ENCODE measurements at places on chromosomes 12 and 14. TPM values are rescaled to one million over a fixed set of nuclear protein-coding genes. Genes with fewer than 3 reads are reported as not detected.
A peak's percentile ranks its signal among the peaks of the same experiment; 100 is the strongest.

DNA sequence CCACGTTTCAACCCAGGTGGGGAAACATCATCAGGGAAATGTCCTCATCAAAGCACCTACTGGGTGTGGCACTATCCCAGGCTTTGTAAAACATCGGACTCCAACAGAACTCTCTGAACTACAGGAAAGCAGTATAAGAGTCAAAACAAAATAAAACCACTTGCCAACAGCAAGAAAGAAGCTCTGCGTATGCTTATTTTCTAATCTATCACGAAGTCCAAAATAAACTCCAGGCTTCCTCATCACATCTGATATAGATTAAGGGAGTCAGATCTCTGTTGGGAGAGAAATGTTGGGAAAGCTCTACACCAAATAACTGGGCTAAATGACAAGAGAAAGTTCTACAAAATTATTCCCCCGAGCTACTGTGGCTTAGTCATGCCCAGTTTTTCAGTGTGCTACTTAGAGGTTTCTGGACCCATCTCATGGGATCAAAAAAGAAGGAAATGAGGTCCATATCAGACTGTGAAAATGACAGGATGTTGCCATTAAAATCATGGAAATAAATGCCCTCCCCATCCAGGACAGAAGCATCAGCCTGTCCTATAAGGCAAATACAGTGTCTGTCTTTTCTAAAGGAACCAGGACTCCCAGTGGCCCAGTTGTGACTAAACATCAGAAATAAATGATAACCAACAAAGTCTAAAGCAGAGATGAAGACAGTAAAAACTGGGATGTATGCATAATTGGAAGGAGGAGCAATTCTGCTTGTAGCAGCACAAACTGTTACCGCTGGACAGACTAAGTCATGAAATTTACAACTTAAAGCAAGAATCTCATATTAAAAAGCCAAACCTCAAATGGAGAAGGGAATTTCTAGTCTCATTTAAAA is 149.5 kb downstream of the STXBP6 start:
- H3K4me3 ChIP-seq: no peak overlapping the region
- no peak for DNase-seq
- H3K27me3 ChIP-seq: no peaks in the 10 kb centered on the region
- peaks cover 22% of the 10 kb centered on the region for H3K4me1 ChIP-seq
- H3K36me3 ChIP-seq: no peaks in the 10 kb centered on the region

Gene MIPOL1
- total RNA-seq: 28.4 TPM

DNA sequence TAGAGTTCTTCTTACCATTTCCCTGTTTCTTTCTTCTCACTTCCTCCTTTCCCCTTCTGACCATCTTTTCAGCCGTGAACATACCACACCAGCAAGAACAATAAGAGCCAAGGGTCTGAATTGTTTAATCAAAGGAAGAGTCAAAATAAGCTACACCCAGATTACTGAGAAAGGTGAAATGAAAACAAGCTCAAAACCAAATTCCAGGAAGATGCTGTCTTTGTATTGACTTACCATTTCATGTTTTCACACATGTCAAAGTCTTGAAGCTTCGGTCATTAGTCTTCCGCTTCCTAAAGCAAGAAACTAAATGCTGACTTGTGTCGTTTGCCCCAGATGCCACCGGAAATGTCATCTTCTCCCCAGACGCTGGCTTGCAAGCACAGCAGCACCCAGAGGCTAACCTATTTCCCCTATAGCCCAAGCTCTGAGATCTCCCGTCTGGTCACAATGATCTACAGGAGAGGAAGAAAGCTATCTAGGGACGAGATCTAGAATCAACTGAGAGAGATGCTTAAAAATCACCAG is 136.5 kb upstream of the AMIGO2 start:
- peaks cover 10% of the 10 kb centered on the region for H3K4me1 ChIP-seq
- H3K27me3 ChIP-seq: no peaks in the 10 kb centered on the region
- H3K27ac ChIP-seq: no peak overlapping the region
- no peak overlapping the region for H3K4me3 ChIP-seq
- no peak for DNase-seq

DNA sequence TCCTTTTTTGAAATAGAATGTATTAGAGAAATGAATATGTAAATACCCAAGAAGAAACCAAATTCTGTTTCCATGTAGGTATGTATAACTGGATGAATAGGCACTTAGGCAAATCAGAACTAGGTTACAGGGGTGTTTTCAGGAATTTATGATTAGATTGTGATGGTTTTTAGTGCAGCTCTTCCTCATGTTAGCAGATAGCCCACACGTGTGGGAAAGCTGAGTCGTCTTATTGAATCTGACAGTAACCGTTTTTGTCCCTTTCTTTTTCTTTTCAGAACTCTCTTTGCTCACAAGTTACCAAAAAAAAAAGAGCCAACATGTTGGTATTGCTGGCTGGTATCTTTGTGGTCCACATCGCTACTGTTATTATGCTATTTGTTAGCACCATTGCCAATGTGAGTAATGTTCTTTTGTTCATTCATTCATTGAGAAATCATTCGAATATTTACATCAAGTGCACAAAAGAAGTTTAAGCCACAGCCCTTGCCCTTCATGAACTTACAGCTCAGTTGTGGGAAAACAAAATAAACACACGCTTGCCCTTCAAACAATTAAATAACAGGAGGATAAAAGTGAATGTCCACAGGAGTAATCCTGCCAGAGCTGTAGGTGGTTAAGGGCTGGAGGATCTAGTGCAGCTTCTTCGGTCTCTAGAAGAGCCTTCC is 14.8 kb downstream of the EMP1 start:
- H3K27me3 ChIP-seq: no peaks in the 10 kb centered on the region
- peaks cover 42% of the 10 kb centered on the region for H3K4me1 ChIP-seq
- H3K36me3 ChIP-seq: peaks cover 9% of the 10 kb centered on the region

- no peak for DNase-seq
- no peaks in the 10 kb centered on the region for H3K27me3 ChIP-seq
- no peak overlapping the region for H3K27ac ChIP-seq
These were observed 5.0 kb downstream of the CDK17 start for GRCh38 chr12:96395236-96395635.

Gene DBX2
- not detected for total RNA-seq

Gene ADGRD1
- total RNA-seq: 5.5 TPM

Gene EPYC
- total RNA-seq: not detected

DNA sequence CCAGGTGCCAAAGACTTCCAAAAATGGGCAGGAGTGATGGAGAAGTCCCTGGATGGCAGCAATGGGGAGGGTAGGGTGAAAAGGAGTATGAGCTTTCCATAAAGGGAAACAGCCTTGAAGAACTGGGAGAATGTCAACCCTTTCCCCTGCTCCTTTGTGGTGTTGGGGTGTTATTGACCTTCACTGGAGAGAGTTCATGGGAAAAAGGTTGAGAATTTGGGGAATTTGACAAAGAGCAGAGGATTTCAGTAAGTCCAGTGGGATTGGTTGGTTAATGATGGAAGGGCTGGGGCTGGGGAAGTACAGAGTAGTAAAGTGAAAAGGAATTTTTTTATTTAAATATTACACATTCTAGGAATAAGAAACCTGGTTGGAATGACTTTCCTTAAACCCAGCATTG is 116.6 kb downstream of the ERC1 start:
- no peak overlapping the region for H3K27ac ChIP-seq
- H3K4me3 ChIP-seq: no peak overlapping the region
- DNase-seq: no peak
- no peaks in the 10 kb centered on the region for H3K4me1 ChIP-seq
- no peaks in the 10 kb centered on the region for H3K27me3 ChIP-seq
- H3K36me3 ChIP-seq: peaks cover 14% of the 10 kb centered on the region

- no peak overlapping the region for H3K27ac ChIP-seq
- no peak for DNase-seq
- H3K4me1 ChIP-seq: peaks cover 18% of the 10 kb centered on the region
- no peak overlapping the region for H3K4me3 ChIP-seq
These were observed 266.0 kb upstream of the BTG1 start for GRCh38 chr12:92411687-92412086.

DNA sequence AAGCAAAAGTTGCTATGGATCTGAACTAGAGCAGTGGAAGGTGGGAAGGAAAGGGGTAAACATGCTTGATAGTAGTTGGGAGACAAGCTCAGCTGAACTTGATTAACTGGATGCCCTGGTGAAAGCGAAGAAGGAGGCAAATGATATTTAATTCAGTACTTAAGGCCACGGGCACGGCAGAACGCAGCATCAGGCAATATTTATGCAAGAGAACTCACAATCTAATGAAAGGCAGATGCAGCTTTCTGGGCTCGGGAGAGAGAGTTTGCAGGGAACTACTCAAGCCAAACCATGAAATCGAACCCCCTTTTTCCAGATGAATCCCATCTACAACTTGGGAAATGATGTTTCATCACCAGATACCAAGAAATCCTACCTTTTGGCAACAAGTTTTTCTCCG is 3.5 kb upstream of the CNIH1 start:
- H3K4me1 ChIP-seq: peaks cover 46% of the 10 kb centered on the region
- H3K4me3 ChIP-seq: no peak overlapping the region
- peak overlapping the region; percentile 10 for H3K27ac ChIP-seq
- no peak for DNase-seq
- no peaks in the 10 kb centered on the region for H3K36me3 ChIP-seq

Gene CLEC4D
- total RNA-seq: not detected

Gene CORO1C
- total RNA-seq: 61.8 TPM

Gene TAS2R14
- 4.5 TPM for total RNA-seq

Gene NDUFA9
- 76.6 TPM for total RNA-seq

Gene HOXC9
- 1.1 TPM for total RNA-seq

DNA sequence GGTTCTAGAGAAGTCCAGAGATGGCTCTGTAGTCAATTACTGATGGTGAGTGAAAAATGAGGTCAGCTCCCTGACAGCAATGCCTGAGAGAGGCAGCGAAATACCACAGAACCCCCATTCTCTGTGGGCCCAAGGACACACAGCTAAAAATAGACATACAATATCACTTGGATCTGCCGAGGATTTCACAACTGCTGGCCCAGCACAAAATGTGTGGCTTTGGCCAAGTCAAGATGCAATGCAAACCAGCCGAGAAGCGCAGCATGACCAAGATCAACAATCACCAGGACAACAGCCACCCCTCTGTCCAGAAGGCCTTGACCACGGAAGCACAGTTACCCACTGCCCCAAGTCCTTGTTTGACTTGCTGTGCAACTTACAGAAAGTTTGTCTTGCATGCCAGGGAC is 52.2 kb downstream of the CKAP4 start:
- H3K4me1 ChIP-seq: no peaks in the 10 kb centered on the region
- no peaks in the 10 kb centered on the region for H3K27me3 ChIP-seq
- H3K27ac ChIP-seq: no peak overlapping the region
- no peak overlapping the region for H3K4me3 ChIP-seq
- no peak for DNase-seq
- no peaks in the 10 kb centered on the region for H3K36me3 ChIP-seq

GRCh38 chr14:100434911-100435438 is 111.8 kb downstream of the SLC25A47 start:
- no peak for DNase-seq
- no peak overlapping the region for H3K27ac ChIP-seq
- no peaks in the 10 kb centered on the region for H3K36me3 ChIP-seq
- H3K4me1 ChIP-seq: peaks cover 14% of the 10 kb centered on the region

DNA sequence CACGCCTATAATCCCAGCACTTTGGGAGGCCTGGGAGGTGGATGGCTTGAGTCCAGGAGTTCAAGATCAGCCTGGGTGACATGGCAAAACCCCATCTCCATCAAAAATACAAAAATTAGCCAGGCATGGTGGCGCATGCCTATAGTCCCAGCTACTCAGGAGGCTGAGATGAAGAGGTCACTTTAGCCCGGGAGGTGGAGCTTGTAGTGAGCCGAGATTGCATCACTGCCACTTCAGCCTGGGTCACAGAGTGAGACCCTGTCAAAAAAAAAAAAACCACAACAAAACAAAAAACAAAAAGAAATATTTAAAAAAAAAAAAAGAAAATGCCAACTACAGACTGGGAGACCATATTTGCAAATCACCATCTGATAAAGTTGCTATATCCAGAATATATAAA is 17.5 kb downstream of the WDR89 start:
- peaks cover 9% of the 10 kb centered on the region for H3K36me3 ChIP-seq
- H3K4me3 ChIP-seq: no peak overlapping the region
- no peaks in the 10 kb centered on the region for H3K27me3 ChIP-seq
- no peak overlapping the region for H3K27ac ChIP-seq
- H3K4me1 ChIP-seq: peaks cover 7% of the 10 kb centered on the region

DNA sequence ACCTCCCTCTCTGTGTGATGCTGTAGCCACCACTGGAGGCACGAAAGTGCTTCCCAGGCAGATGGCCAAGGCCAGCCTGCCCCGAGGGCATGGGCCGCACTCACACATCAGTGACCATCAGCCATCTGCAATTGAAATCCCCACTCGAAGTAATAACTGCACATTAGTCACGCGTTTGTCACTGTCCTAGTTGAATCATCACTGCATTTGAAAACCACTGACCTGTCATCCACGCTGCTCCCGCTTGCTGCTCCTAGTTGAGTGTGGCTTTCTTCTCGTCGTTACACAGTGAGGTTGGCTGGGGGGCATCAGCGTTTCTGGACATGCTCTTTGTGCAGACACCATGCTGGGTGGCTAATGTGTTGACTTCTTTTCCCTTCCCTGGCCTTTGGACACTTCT is 176.1 kb downstream of the ADGRD1 start:
- DNase-seq: peak; percentile 21
- H3K27me3 ChIP-seq: peaks cover 24% of the 10 kb centered on the region
- no peaks in the 10 kb centered on the region for H3K36me3 ChIP-seq
- peaks cover 10% of the 10 kb centered on the region for H3K4me1 ChIP-seq
- no peak overlapping the region for H3K4me3 ChIP-seq

DNA sequence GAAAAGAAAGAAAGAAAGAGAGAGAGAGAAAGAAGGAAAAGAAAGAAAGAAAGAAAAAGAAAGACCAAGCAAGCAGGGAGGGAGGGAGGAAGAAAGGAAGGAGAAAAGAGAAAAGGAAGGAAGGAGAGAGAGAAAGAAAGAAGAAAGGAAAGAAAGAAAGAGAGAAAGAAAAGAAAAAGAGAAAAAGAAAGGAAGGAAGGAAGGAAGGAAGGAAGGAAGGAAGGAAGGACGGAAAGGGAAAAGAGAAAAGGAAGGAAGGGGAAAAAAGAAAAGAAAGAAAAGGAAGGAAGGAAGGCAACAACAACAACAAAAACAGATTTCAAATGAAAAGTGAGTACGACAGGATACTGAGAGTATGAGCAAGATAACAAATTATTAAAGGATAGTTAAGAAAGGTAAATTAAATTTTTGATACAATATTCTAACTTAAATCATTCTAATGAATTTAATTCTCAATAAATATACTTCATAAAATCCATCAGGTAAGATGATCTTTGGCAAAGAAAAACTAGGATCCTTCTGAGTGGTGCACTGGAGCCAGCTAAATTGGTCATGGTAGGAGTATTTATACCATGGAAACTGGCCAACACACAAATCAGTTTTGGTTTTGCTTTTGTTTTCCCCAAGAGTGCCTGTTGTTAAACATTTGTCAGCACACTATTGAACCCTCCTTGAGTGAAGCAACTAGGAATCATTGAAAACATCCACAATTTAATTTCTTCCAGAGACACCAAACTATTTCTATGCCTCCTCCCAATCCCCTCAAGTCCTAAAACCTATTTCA is 56.1 kb upstream of the DYRK2 start:
- no peaks in the 10 kb centered on the region for H3K27me3 ChIP-seq
- no peak overlapping the region for H3K4me3 ChIP-seq
- no peak for DNase-seq
- peak overlapping the region; percentile 82 for H3K27ac ChIP-seq

DNA sequence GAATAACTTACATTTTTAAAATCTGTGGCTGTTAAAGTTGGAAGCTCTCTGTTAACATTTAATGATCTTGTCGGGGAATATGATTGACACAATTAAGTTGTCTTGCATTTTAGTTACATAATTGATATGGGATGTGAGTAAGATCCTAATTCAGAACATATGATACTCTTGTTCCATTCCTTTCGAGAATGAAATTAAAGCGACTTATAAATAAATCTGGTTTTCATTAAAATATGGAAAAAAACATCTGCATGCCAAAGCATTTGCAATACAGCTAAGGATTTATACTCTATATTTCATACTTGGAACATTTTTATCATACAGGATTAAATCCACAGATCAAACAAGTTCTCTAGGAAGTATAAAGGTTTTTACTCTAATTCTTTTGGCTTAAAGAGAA is 52.0 kb downstream of the SLC38A6 start:
- H3K36me3 ChIP-seq: no peaks in the 10 kb centered on the region
- DNase-seq: no peak
- H3K27me3 ChIP-seq: peaks cover 7% of the 10 kb centered on the region
- peaks cover 19% of the 10 kb centered on the region for H3K4me1 ChIP-seq

All from mesothelial cell of epicardium (in vitro differentiated cells).